HS-5 (cell line): ENCODE measurements at places on chromosomes 3 and 15.
A peak's percentile ranks its signal among the peaks of the same experiment; 100 is the strongest.

- DNase-seq = no peak
Measured at GRCh38 chr3:69442771-69443311, 57.0 kb upstream of the FRMD4B start.

GRCh38 chr15:63277893-63278456, 570 bp downstream of the APH1B start:
- no peak for DNase-seq

GRCh38 chr3:46913644-46914043, 36.1 kb downstream of the PTH1R start:
- no peak for DNase-seq

DNA sequence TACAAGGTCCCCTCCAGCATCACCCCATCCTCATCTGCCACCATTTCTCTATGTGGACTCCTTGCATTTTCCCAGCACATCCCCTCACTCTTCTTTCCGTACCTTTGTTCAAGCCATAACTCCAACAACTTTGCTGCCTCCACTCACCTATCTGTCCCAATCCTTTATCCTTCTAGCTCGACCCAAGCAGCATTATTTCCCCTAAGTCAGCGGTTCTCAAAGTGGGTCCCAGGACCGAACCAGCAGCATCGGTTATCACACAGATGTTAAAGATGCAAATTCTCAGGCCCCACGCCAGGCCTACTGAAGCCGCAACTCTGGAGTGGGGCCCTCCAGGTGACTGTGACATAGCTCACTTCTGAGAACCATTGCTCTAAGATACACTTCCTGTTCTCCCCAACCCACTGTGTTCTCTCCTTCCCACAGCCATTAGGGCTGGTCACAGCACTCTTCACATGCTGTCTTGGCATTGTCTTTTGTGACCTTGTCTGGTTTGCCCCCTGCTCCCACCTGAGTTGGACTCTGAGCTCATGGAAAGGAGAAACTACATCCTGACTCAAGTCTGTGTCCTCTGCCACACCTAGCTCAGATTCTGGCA, 56.2 kb downstream of the AAGAB start:
- DNase-seq = no peak

GRCh38 chr3:140712301-140712700, 34.4 kb downstream of the TRIM42 start:
- no peak for DNase-seq

DNA sequence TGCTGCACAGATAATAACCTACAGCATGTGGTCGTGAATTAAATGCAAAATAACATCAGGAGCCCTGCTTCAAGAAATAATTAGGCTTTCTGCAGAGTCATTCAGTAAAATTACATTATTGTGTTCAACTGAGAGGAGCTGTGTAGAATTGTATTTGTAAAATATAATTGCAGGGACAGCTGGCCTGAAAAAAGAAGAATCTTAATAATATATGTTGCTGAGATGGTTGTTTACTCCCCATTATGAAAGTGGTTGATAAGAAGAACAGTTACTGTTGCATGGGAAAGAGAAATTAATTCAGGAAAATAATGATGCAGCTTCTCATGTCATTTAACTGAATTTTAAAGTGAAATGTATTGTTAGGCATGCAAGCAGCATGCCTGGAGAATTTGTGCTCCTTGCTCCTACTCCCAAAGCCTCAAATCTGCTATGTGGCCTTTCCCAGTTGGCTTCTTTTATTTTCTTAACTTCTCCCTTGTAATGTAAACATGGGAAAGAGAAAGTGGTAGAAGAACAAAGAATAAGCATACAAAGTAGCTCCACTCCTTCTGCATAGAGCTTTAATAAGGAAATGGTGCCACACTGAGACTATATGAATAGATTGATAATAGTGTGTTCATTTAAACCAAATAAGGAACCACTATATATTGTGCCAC, 100.1 kb downstream of the VGLL3 start:
- DNase-seq = no peak

GRCh38 chr3:119642746-119643473, 17.5 kb downstream of the POPDC2 start:
- no peak for DNase-seq

- DNase-seq = peak; percentile 69
Measured at GRCh38 chr3:59237121-59237520, 187.3 kb upstream of the CFAP20DC start.

DNA sequence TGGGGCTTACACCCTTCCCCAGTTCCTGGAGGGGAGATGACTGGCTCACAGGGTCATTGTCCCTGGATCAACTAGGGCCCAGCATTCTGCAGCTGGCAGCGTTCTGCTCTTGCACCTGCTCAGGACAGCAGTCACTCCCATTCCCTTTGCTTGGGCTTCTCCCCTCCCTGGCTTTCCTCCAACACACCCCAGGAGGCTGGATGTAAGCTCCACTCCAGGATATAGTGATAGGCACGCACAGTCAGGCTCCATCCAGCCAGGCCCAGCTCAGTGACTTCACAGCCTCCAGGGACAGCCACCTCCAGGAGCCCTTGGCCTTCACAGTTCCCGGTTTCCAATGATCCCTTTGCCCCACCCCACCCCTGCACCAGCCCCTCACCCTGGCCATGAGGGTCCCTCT, 1.9 kb downstream of the SPTBN5 start:
- no peak for DNase-seq

DNA sequence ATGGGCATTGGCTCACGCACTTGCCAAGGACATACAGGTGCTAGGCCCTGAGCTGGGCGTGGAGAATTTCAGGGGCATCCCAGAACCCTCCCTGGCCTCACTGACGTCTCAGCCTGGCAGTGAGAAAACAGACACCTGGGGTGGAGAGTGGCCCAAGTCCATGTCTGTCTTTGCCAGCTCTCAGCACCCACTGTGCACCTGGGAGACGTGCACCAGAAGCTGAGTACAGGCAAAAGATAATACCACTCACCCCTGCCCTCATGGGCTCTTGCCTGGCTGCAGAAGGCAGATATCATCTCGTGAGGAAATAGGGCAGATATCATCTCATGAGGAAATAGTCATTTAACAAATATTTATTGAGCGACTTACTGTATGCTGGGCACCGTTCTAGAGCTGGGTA, 8.0 kb downstream of the LOXL1 start:
- no peak for DNase-seq

DNA sequence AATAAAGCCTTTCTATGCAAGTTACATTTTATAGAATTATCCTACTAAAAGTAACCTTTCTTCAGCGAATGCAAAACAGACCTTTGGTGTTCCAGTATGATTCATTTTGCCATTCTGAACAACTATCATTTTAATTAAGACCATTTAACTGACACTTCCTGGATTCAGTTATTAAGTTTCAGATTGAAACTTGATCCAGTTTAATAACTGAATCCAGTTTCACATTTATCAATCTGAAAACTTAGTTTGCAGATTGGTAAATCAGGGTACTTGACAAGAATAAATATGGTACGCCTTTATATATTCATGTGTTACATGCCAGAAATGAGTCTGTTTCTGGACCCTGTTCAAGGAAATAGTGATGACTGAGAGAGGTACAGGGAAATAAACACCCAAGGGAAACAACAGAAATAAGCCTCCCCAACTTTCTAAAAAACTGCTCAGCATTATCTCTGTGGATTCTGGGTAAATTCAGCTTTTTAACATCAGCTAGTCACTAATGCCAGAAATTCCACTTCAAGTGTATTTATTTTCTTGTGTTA, 23.3 kb upstream of the NFKBIZ start:
- DNase-seq = no peak

DNA sequence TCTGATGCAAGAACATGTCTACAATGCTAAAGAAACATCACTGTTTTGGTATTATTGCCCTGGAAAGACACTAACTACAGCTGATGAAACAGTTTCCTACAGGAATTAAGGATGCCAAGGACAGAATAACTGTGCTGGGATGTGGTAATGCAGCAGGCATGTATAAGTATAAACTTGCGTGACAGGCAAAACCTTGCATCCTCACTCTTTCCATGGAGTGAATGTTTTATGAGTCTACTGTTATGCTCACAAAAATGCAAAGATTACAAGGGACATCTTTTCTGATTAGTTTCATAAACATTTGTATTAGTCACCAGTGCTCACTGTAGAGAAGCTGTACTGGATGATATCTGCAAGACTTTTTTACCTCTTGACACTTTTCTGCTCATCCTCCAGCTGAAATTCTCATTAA, 143.6 kb downstream of the NAALADL2 start:
- peak; percentile 90 for DNase-seq

DNA sequence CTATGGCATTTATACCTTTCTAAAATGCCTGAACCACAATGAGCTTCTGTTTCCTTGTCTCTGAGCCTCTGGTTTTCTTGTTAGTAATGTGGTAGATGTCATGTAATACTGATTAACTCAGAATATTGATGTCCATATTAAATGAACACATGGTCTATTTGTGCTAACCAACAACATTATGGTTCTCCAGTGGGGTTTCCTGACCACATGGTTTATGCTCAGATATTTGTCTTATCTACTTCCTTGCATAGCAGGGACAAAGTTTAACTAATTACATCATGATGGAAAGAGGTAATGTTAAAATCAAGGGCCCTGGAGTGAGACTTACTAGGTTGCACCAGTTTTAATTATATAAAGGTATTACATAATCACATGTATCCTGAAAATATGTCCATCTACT, 62.6 kb upstream of the SCN10A start:
- DNase-seq = no peak

GRCh38 chr3:152976239-152976638, 141.3 kb downstream of the P2RY1 start:
- DNase-seq = no peak

DNA sequence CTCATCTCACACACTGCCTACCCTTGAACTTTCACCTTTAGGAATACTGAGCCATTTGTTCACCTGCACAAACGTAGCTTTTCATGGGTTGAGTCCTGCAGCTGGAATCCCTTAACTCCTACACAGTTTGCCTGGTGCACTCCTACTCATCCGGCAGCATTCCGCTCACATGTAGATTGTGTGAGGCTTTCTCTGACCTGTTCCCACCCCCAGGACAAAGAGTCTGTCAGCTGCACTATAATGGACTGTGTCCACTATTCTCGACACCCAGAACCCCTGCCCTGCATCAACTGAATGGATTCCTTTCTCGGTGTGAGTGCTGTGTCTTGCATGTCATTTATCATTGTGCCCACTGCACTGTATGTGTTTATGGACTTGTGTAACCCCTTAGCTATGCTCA, 54.9 kb downstream of the EPHB3 start:
- DNase-seq = no peak

- no peak for DNase-seq
Measured at GRCh38 chr3:43243590-43244587, 42.5 kb upstream of the SNRK start.

GRCh38 chr15:65095011-65095746, 18.6 kb downstream of the KBTBD13 start:
- DNase-seq = no peak

GRCh38 chr3:192847941-192848340, 69.7 kb downstream of the MB21D2 start:
- no peak for DNase-seq

- no peak for DNase-seq
Measured at GRCh38 chr15:52797625-52798501, 7.7 kb upstream of the ONECUT1 start.

- no peak for DNase-seq
Measured at GRCh38 chr3:60598671-60599070, 652.6 kb downstream of the FHIT start.

DNA sequence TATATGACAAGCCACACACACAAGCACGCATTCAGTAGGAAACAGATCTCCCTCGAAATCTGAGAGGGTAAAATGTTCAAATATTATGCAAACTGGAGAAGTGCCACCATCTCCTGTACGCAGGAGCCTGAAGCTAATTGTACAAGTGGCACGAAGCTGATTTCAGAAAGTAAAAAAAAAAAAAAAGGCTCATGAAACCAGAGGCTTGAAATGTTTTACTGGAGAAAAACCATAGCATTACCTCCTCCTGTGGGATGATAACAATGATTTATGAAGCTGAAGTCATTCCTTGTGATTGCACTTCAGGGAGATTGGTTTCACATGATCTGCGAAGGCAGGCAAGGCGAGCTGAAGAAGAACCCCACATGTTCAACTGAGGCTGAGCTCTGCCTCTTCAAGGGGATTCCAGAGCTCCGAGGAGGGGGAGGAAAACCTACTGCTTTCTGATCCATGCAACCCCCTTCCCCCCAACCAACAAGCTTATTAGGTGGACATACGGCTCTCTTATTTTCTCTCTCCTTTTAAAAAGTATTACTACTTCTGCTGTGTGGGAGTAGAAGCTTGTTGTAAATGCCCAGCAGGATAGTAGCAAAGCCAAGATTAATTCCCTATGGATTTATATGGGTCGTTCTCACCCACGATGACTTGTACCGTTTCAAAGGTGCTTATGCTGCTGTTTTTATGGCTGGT, 101.1 kb downstream of the GREM1 start:
- no peak for DNase-seq

DNA sequence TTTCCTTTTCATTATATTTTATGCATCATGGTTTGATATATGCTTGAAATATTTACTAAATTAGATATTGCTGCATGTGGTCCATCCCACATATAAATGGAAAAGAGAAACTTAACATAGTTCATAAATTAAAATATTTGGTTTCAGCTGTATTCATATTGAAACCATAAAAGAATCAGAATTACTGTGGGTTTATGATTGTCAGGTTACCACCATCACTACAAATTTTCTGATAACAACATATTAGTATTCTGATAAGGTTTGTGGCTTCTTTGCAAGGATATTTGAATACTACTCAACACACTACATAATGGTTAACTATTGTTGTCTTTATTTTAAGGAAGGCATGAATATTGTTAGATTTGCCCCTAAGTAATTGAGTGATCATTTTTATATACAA, 235.5 kb downstream of the UBE2E2 start:
- DNase-seq = no peak

GRCh38 chr3:50604628-50605588, 6.7 kb downstream of the CISH start:
- no peak for DNase-seq

DNA sequence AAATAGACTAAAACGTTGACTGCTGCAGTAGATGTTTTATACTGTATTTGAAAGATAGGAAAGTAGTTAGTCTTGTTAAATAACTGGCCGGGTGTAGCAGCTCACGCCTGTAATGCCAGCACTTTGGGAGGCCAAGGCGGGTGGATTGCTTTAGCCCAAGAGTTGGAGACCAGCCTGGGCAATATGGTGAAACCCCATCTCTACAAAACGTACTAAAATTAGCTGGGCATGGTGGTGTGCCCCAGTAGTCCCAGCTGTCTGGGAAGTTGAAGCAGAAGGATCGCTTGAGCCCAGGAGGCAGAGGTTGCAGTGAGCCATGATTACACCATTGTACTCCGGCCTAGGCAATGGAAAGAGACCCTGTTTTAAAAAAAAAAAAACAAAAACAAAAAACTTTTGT, 60.5 kb upstream of the ULK4 start:
- no peak for DNase-seq

GRCh38 chr15:85116066-85116465, 134.4 kb downstream of the PDE8A start:
- no peak for DNase-seq

- no peak for DNase-seq
Measured at GRCh38 chr15:29302871-29303270, 33.2 kb upstream of the NSMCE3 start.

- DNase-seq = no peak
Measured at GRCh38 chr15:39479911-39480310, 101.0 kb upstream of the THBS1 start.

GRCh38 chr15:36756707-36757106, 177.3 kb downstream of the CDIN1 start:
- DNase-seq = no peak
